SHP77 treated with DMSO at 0.1 percent for 48 hours (cell line): ENCODE measurements at places on chromosomes 1 and 21.
A peak's percentile ranks its signal among the peaks of the same experiment; 100 is the strongest.

GRCh38 chr1:247332215-247332622 is 552 bp upstream of the ZNF496 start:
- no peak for DNase-seq

GRCh38 chr1:26391450-26391849 is 18.9 kb upstream of the ZNF683 start:
- DNase-seq: peak; percentile 51

GRCh38 chr1:37354876-37355650 is 119.3 kb upstream of the ZC3H12A start:
- no peak for DNase-seq

GRCh38 chr1:34406377-34406776 is 229.7 kb downstream of the C1orf94 start:
- no peak for DNase-seq

- no peak for DNase-seq
These were observed 2.6 kb downstream of the TXLNA start for GRCh38 chr1:32182060-32182459.

GRCh38 chr1:85502625-85503083 is 37.7 kb upstream of the DDAH1 start:
- DNase-seq: no peak

DNA sequence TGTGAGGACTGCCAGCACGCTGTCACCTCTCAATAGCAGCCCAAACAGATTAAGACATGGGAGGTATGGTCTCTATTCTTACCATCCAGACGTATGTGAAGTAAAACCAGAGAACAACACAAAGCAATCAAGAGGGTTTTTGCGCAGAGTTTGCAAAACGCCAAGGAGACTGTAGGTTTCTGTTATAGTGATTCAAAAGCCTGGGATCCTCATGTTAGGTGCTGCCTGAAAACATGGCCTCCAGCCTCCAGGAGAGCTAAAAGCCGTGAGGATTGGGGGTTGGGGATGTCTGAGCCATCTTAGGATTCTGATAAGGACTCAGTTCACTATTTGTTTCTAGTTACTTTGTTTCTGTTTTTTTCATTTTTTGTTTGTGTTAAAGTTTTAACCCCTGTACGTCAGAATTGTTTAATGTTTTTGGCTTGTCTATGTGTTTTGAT is 4.2 kb upstream of the CCT8 start:
- peak; percentile 43 for DNase-seq

GRCh38 chr1:206808615-206809014 is 36.3 kb upstream of the IL10 start:
- no peak for DNase-seq

DNA sequence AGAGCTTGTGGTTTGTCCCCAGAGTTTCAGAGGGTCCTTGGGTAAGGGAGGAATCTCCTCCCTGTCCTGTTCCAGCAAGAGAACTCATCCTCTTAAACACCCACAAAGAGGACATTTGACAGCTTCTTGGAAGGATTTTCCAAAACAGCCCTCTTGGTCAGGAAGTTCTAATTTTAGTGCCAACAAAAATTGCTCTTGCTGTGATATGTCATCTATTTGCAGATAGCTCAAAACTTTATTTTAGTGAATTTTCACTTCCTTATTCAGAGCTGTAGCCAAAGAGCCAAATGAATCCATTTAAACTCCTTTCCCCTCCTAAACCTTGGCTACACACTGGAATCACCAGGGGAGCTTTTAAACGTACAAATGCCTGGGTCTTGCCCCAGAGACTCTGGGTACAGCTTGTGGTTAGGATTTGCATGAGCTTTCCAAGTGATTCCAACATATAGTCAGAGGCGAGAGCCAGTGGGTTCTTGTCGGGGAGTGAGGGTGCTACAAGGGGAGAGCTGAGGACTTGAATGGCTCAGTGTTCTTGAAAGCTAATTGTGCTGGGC is 11.8 kb upstream of the RASSF5 start:
- DNase-seq: no peak

DNA sequence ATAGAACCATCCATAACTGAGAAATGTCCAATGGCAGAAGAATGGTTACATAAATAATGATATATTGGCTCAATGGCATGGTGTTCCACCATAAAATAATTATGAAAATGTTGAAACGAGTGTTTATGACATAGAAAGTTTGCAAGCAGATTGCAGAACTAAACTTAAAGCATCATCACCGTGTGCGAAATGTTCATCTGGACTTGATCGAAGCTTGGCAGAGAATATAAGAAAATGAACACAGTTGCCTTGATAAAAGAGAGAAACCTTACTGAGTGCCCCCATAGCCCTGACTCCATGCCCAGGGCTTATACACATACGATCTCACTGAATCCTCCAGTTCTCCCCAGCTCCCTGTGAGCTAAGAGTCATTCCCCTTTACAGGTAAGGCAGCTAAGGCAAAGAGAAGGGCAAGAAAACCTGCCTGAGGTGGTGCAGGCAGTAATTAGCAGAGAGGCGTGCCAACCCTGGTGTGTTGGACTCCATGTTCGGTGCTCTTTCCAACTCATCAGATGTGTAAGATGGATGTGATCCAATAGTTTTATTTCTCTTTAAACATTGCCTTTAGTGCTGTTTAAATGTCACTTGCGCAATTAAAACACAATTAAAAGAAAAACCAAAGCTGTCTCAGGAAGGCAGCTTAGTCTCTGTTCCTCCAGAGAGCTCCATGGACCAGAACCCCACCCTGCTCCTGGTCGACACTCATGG is 21.8 kb upstream of the SPOCD1 start:
- no peak for DNase-seq

DNA sequence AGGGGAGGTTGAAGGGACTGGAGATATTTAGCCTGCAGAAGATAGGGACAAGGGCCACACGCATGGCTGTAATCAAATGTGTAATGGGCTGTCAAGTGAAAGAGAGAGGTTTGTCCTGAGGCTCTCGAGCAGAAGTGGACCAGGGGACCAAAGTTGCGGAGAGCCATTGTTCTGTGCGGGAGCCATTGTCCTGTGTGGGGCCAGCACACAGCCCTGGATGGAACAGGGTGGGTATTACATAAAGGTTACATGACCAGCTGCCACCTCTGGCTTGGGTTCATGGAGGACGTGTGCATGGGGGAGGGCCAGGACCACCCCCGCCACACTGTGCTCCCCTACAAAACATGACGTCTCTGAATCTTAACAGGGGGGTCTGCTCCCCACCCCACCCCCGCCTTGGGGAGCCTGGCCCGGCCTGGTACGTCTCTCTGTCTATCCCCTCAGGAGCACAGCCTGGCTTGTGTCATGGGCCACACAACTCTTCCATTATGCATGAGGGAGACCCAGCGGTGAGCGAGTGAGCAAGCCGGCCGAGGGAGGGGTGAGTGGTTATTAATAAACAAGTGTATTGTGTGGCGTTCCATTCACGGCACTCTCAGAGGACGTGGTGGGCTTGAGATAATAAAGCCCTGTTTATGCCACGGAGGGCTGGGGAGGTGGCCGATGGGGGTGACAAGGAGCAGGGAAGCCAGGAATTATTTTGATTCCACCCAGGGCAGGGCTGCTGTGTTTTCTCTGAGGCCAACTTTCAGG is at the start of gene NFASC:
TSS of gene NFASC (plus strand) at position 703 of the 753 bp plus-strand sequence. CDS start 73,454 bp downstream, outside the sequence.
- no peak for DNase-seq

DNA sequence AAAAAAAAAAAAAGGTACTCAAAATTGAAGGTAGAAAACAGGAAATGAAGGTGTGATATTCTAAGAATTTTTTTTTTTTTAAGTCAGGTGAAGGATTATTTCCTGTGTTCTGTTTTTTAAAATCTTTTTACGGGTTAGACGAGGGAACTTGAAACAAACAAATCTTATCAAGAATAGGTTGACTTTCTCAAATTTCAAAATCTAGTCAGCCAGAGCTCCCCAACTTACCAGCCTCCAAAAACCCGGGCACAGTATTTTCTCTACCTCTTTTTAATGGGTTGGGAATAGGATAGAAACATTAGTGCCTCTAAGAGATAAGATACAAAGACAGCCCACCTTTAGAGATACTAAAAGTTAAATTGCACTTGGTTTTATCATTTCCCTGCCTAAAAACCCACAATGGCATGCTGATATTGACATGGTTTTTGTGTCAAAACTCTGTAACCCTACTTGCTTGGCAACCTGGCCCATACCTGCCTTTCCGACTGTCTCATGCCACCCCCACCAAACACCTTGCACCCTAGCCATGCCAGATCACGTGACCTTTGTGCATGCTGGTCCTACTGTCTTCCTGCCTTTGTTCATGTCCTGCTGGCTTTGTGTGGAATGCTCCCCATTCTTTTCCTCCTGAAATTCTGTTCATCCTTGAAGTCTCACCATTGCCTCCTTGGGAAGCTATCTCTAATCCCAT is 4.2 kb downstream of the RCAN3 start:
- no peak for DNase-seq

DNA sequence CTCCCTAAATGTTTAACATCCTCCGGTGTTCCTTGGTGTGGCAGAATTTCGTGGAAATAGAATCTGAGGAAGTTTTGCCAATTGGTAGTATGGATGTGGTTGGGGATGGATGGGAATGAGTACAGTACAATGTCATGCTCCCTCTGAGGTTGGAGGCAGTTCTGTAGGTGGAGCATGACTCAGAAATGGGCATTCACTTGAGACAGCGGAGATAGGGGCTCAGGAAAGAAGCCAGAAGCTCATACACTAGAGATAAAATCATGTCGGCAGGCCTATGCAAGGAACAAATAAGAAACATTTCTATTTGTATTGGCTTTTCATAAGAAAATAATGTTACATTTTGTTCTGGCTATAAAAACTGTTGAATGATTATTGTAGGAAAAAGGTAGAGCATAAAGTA is 196.0 kb downstream of the URB2 start:
- no peak for DNase-seq

DNA sequence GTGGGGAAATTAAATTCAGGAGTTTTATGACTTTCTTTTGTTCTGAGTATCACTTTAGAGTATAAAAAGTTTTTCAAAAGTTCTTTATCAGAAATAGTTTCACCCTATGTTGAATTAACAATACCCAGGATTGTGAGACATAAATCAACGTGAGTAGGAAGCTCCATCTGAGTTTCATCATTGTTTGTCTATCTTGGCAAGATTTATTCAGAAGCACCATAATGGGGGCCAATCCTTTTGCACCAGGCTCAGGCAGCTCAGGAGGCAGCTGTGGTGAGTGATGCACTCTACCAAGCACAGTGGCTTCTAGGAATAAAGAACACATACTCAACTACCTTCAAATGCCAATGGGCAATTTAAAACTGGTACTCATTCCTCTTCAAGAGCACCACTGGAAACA is 12.0 kb downstream of the CREG1 start:
- no peak for DNase-seq

GRCh38 chr1:161037661-161038522 is 872 bp downstream of the TSTD1 start:
- DNase-seq: no peak

GRCh38 chr1:64581843-64582185 is 111.9 kb downstream of the CACHD1 start:
- DNase-seq: no peak

GRCh38 chr1:33288976-33289857 is 31.7 kb downstream of the A3GALT2 start:
- DNase-seq: no peak

DNA sequence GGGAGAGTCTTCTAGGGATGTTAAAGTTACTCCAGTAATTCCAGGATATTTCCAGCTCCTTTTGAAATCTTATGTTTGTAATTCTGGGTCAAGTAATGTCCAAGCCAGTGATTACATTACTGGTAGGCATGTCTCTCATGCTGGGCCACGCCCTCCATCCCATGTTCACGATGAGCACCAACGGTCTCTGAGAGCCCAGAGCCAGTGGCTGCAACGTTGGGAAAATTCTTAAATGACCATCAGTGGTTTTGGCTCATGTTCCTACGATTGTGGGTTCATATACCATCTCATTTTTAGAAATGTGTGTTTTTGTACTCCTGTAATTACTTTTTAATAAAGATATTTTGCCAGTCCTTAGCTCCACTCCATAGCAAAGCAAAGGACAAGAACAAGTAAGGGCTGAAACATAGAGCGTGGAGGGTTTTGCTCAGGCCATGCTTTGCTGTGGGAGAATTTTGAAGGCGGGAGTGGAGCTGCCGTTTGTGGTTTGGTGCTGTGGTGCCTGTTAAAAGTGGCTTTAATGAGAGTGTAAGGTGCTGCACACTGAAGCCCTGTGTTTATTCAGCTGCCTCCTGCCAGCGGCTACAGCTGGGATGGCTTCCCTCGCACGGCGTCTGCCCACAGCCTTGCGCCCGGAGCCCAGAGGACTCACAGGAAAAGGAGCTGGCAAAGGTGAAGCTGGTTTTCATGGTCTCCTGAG is 28.9 kb downstream of the VANGL1 start:
- DNase-seq: peak; percentile 90

DNA sequence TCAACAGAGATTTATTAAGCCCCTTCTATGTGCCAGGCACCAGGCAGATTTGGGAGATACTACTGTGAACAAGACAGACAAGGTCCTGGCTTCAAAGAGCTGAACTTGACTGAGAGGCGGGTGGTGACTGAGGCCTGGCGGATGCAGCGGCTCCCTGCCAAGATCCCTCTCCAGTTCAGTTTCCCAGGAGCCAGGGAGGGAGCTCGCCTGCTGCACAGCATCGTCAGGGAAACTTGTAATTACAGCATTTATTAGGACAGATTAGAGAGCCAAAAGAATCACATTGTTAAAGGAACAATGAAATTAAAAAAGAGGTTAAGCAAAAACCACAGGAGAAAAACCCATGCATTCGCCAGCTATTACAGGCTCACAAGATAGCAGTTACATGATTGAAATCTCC is 55.3 kb downstream of the ETS2 start:
- no peak for DNase-seq

DNA sequence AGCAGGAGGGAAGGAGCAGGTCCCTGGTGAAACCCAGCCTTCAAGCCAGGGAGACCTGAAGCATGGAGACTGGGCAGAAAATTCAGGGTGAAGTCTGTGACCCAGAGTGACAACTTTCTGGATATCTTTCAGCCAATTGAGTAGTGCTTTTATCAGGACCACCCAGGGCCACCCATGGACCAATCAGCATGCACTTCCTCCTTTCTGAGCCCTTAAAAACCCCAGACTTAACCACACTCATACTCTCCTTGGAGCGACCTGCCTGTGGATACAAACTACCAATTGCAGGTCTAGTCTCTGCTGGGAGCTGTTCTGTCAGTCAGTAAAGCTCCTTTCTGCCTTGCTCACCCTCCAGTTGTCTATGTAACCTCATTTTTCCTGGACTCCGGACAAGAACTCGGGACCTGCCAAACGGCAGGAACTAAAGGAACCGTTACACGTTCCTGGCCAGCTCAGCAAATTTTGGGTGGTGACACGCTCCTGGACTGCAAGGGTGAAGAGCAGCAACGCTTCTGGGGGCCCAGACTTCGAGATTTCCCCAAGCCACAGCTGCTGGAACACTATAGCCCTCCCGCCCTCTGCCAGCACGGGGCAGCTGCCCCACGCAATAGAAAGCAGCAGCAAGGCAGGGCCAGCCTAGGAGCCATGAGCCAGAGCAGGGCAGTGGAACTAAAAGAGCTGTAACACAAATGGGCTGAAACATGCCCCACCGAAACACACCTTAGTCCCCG is 1183.4 kb downstream of the AMY1C start:
- no peak for DNase-seq

DNA sequence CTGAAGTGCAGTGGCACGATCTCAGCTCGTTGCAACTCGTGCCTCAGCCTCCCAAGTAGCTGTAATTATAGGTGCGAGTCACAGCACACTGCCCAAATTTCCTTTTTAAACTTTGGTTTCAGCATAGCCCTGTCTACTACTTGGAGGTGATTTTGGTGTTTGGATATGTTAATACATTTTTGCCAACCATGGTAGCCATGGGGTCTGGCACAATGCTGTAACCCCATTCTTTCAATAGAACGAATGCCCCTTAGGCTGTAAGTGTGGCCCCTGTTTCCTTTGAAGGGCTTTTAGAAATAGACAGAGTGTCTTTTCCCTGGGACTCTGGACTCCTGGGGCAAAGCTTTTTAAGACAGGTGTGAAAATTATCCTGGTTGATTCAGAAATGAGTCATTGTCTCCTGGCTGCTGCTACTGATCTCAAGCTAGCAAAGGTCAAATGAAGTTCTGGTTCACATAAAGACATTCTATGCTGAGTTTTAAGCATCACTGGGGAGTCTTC is 141.1 kb upstream of the RUNX1 start:
- DNase-seq: no peak
